IPS-NIHi11 (cell line): ENCODE measurements at places on chromosomes 13 and 19.
A peak's percentile ranks its signal among the peaks of the same experiment; 100 is the strongest.

DNA sequence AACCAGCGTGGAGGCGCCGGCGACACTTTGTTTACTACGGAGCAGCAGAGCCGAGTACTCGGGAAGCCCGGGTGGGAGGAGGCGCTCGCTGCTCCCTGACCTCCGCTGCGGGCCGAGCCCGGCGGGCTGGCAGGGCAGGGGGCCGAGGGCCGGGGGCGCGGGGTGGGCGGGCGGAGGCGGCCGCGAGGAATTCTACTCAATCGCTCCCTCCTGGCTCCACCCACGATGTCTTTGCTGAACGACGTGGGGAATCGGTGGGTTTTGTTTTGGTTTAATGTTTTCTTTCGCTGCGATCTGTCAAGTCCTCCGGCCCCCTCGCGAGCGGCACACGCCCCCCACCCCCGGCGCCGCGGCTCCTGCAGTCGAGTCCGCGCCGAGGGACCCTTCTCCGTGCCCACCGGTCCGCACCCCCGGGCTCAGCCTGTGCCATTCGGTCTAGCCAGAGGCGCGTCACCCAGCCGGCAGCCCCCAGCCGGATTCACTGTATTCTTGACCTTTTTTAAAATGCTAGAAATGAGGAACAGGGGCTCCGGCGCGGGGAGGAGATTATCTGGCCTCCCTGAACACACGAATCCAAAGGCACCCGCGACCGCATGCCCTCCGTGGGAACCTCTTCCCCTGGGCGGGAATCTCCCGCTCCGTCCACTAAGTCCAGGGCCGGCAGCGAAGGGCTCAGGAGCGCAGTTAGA is 636 bp upstream of the FOXO1 start:
- peak; percentile 85 for DNase-seq

DNA sequence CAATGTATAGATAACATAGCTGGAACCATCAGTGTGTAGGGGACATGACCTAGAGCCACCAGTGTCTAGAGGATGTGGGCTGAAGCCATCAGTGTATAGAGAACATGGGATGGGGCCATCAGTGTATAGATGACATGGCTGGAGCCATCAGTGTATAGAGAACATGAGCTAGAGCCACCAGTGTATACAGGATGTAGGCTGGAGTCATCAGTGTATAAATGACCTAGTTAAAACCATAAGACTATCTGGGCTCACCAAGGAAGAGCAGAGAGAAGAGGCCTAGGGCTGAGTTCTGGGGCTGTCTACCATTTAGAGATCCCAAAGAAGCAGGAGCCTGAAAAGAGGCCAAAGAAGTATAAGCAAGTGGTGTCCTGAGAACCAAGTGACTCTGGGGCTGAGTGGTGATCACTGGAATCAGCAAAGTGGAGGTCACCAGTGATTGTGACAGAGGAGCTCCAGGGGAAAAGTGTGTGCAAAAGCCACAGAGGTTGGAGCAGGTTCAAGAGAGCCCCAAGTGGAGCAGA is 41.0 kb downstream of the RFX2 start:
- no peak for DNase-seq

DNA sequence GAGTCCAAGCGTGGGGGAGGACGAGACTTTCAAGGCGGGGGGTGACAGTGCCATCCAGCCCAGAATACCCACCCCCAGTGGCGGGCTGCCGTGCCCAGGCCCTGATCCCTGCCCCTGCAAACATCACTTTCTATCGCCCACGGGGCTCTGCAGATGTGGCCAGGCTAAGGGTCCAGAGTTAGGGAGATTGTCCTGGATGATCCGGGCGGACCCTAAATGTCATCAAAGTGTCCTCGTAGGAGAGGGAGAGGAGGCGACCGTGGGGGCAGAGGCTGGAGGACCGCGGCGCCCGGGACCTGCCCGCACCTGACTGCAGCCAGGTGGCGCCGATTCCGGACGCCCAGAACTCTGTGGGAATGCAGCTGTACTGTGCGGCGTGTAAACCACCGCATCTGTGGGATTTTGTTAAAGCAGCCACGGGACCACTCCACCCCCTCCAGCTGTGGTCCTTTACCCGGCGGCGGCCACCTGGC is 32.4 kb downstream of the GJA3 start:
- peak; percentile 51 for DNase-seq

DNA sequence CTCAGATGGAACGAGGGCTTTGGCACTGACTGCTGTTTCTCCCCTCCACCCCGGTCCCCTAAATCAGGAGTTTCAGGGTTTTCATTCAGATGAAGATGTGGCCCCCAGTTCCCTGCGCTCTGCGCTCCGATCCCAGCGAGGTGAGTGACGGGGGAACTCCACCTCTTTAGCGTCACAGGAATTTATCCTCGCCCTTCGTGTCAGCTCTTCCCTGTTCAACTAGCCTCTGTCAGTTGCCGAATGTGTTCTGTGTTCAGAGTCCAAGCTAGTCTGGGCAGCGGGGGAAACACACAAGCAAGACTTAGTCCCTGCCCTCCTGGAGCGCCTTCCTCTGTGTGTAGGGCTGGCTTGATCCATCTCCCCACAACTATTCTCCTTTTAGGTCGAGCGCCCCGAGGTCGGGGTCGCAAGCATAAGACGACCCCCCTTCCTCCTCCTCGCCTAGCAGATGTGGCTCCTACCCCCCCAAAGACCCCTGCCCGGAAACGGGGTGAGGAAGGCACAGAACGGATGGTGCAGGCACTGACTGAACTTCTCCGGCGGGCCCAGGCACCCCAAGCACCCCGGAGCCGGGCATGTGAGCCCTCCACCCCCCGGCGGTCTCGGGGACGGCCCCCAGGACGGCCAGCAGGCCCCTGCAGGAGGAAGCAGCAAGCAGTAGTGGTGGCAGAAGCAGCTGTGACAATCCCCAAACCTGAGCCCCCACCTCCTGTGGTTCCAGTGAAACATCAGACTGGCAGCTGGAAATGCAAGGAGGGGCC is 1.8 kb downstream of the KMT2B start:
- no peak for DNase-seq

- no peak for DNase-seq
Observed at GRCh38 chr19:47493378-47494210, 9.6 kb upstream of the KPTN start.

GRCh38 chr13:60019119-60019993 is 144.4 kb downstream of the DIAPH3 start:
- no peak for DNase-seq

- DNase-seq = peak; percentile 23
Observed at GRCh38 chr13:95256091-95256490, 45.2 kb downstream of the ABCC4 start.

- DNase-seq = peak; percentile 54
Observed at GRCh38 chr13:42041684-42042035, 6.8 kb upstream of the DGKH start.

- DNase-seq = no peak
Observed at GRCh38 chr19:18591735-18592385, 3.3 kb downstream of the REX1BD start.

DNA sequence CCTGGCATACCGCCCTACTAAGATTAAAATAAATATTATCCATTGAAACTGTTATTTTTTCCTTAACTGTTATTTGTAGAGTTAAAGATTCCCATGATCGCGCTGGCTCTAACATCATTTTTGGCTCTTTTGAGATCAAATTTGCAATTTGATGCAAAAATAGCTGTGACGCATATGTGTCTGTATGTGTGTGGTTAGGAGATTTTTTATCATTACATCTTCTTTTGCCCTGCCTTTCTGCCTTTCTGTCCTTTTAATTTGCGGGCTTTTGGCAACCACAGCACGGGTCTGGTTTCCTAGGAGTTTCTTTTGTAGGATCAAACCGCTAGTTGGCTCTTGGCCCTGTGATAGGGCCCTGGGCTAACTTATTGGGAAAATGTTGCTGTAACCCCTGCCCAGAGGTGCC is 37.3 kb upstream of the ALOX5AP start:
- no peak for DNase-seq

DNA sequence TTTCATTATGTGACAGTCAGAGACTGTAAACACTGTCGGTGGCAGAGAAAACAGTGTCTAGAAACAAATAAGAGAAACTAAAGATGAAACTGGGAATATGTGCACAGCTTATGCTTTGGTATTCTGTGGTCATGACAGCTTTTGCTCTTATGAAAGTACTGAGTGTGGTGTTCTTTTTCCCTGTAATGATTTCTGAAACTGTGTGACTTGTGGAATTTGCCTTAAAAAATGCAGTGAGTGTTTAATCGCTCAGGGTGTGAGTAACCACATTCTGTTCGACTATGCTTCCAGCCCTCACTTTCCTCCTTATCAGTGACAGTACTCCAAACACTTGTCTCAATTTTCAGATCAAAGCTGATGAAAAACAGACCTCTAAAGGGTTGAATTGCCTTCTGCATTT is 66.9 kb upstream of the DIAPH3 start:
- no peak for DNase-seq

DNA sequence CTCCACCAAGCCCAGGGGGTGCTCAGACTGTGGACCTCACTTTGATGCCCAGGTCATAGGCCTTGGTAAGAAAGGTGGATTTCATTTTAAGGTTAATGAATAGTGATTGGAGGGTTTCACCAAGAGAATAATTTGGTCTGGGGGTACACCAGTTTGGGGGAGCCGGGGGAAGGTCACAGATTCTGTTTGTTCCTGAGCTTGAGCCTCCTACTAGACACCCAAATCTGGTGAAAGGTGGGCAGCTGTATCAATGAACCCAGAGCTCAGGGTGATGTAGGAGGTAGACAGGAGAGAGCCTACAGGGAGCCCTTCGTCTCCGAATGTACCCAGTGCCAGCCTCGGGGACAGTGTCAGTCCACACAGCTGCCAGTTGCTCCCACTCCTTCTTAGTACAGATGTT is 63.7 kb upstream of the ATP12A start:
- no peak for DNase-seq

GRCh38 chr13:74024856-74025255 is 109.3 kb downstream of the KLF12 start:
- no peak for DNase-seq

GRCh38 chr19:8611391-8611876 is 919 bp upstream of the ADAMTS10 start:
- DNase-seq = no peak

DNA sequence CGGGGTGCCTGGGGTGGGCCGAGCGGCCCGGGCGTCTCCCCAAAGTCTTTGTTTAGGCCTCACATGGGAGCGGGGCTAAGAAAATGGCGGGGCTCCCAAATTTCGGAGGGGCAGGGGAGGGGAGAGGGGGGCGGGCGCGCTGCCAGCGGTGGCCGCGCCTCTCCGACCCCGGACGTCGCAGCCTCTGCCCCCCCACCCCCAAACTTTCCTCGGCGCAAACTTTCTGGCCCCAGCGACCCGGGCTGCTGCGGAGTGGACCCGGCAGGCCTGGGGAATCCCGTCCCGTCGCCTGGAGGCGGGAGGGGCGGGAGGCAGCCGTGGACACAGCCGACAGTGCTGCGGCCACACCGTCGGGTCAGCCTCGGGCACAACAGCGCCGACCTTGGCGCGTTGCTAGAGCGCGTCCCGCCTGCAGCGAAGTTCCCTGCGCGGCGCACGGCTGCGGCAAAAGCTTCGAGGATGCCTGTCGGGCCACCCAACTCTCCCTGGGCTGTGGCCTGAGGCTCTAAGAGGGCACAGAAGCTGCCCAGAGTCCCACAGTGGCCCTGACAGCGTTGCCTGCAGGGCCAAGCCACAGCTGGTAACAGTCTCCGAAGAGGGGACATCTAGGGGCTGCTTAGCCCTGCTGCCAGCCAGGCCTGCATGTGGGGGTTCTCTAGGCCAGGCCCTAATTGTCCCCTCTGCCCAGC is 1.3 kb downstream of the NFIX start:
- peak; percentile 69 for DNase-seq

DNA sequence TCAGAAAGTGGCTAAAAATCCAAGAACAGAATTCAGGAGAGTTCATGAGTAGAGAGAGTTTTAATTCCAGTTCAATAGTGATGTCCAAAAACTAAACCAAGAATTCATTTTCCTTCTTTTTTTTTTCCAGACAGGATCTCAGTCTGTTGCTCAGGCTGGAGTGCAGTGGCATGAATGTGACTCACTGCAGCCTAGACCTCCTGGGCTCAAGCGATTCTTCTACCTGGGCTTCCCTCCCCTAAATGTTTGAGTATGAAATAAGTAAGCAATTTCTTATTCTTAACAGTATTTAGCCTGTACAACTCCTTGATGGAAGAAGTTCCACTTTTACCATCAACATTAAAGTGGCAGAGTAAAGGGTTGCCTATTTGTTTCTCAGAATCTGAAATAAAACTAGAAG is 3.8 kb downstream of the COMMD6 start:
- DNase-seq = no peak

DNA sequence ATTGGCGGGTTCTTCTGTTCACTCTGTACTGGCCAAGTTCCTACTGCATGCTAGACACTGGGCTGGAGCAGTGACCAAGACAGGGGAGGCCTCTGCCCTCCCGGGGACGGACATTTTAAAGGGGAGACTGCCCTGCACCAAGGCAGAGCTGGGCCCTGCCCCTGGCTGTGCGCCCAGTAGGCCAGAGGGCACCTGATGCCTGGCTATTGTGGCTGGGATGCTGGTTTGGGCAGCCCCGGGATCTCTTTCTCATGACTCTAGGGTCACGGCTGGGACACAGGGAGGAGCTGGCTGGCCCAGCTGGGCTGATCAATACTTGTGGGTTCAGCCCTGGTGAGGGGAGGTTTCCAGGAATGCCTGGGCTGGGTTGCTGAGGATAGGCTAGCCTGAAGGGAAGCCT is 17.7 kb downstream of the LIPE start:
- peak; percentile 2 for DNase-seq

DNA sequence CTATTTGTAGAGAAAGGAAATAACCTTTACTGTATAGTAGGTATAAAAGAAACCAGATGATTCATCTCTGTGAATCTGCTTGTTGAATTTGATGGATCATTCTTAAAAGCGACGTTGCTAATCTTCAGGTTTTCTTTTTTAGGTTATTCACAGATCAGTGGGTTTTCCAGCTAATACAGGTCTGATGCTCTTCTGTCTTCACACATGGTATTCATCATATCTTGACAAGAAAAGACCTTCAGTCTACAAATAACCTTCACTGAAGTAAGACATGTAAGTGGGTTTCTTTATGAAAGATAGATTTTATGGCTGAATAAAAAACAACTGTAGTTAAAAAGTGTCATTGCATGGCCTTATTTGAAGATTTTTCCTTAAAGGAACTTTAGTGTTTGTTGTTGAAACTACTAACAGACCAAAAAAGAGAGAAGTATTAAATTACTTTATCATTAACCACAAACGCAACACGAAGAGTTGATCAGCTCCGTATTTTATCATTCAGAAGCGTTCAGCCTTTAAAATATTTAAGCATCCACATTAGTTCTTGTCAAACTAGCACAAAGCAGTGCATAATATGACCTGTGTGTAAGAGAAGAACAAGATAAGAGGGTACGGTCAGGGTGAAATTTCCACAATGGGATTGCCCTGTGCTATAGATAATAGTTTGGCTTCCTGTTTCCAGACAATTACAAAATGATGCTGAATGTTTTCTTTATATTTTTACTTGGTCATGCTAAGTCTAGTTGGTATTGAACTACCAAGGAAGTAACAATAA is 299.5 kb downstream of the MZT1 start:
- DNase-seq = no peak

- no peak for DNase-seq
Observed at GRCh38 chr13:99894840-99895443, 76.6 kb downstream of the ZIC5 start.

- peak; percentile 99 for DNase-seq
Observed at GRCh38 chr19:10461047-10461949, 41.0 kb downstream of the PDE4A start.

GRCh38 chr13:33207615-33207961 is 78.0 kb downstream of the STARD13 start:
- DNase-seq = no peak

- DNase-seq = no peak
Observed at GRCh38 chr13:111247552-111247951, 72.9 kb upstream of the TEX29 start.

- no peak for DNase-seq
Observed at GRCh38 chr19:47188507-47189033, 42.4 kb downstream of the BBC3 start.
